CD4-positive, alpha-beta T cell treated with Interleukin-2 at 100 ng/mL for 4 hours (primary cell): ENCODE measurements at places on chromosomes 4 and X.

DNA sequence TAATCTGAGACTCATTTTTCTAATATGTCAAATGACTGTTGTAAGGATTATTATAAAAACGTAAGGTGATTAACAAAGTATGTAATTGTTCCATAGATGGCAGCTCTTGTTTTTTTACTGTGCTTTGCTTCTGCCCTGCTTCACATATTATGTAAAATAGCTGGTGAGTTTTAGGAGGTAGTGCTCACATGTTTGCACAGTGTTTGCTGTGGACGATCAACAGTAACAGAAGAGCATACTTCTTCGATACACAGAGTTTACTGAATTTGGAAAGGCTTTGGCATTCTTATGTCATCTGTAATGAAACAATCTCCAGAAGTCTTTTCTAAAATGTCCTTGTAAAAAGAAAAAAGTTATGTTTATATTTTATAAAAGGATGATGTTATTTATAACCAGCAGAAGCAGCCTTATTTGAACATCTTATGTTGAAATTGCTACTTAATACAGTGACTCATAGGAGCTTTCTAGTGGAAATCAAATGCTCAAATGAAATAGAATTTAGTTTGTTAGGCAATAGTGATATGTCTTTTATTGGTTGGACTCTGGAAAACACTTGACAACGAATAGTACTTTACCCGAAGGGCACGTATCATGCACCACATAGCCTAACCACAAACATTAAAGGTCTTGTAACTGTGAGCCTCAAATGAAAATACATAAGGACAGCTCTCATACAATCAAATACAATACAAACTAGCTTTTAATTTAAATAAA is 1.9 kb upstream of the MTTP start:
- DNase-seq = no peak

DNA sequence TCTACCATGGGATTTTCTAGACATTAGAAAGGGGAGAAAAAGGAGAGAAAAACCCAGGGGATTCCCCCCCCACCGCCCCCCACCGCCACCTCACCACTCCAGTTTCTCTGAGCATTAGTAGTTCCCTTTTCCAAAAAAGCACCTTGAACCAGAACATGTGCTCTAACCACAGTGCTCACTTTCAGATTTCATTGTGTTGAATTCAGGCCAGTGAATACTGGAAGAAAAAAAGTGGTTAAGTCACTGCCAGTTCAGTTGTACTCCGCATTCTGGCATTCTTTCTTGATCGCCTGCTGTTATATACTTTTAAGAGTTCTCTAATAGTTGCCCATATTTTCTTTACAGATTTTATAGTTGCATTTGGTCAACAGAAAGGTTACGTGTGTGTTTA is 40.9 kb downstream of the JADE3 start:
- no peak for DNase-seq

- peak; percentile 18 for DNase-seq
Measured at GRCh38 chrX:131802836-131803626, 220.1 kb upstream of the STK26 start.

GRCh38 chr4:41257257-41257901 is 651 bp downstream of the UCHL1 start:
- DNase-seq = no peak

DNA sequence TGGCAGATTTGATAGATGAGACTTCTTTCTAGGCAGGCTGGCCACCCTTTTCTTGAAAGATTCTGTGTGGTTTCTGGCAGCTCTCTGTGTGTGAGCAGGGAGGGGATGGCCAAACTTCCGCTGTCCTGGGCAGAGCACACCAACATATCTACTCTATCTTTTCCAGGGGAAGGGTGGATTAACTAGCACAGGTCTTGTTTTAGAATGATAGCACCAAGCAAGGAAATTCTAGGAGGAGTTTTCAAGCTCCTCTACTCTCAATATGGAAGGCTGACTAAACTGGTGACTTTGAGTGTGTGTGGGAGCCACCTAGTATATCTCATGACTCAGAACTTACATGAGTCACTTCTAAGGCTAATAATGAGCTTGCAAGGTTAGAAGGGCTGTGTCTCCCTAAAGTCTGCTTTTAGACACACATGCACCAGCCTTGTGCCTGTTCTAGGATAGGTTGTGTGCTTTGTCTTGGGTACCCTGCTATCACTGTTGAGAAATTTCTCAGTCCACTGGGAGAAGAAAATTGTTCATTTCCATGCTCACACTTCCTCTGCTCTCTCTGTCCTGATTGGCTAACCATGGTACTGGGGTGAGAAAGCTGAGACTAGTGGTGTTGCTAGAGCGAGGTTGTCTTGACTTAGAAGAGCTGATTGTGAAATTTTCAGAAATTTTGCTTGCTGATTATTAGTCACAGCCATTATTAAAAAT is 72.9 kb downstream of the YIPF6 start:
- no peak for DNase-seq

- DNase-seq = no peak
Measured at GRCh38 chrX:15882704-15883539, 28.3 kb upstream of the AP1S2 start.

GRCh38 chr4:14669371-14669770 is 332.9 kb upstream of the CPEB2 start:
- DNase-seq = no peak

DNA sequence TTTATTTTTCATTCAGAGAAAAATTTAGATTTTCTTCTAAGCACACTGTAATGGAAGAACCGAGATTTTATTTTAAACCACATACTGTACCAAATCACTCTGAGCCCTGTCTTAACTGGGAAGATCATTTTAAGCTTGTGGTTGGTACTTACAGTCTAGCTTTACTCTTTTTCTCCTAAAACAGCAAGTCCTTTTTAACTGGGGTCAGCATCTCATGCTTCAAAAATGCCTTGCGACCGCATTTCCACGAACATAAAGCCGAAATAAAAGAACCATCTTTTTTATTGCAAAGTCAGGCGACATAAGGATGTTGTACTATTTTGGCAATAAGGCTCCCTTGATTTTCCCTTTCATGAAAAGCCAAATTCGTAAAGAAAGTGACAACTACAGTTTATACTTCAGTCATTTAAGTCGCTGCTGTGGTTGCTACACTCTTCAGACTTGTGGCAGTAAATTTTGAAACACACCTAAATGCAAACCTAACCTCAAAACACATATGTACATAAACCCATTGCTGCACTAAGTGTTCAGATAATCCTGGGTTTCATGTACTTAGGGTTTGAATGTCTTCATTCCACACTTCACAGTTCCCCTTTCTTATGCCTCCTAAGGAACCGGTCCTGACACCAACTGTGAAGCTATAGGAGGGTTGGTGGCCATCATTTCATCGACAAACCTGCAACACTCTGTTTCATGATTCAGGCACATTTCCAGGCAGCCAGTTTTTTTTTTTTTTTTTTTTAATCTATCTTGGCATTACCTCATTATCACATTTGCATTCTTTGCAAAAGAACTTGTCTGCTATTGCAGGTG is 3.0 kb downstream of the STOX2 start:
- DNase-seq = no peak

DNA sequence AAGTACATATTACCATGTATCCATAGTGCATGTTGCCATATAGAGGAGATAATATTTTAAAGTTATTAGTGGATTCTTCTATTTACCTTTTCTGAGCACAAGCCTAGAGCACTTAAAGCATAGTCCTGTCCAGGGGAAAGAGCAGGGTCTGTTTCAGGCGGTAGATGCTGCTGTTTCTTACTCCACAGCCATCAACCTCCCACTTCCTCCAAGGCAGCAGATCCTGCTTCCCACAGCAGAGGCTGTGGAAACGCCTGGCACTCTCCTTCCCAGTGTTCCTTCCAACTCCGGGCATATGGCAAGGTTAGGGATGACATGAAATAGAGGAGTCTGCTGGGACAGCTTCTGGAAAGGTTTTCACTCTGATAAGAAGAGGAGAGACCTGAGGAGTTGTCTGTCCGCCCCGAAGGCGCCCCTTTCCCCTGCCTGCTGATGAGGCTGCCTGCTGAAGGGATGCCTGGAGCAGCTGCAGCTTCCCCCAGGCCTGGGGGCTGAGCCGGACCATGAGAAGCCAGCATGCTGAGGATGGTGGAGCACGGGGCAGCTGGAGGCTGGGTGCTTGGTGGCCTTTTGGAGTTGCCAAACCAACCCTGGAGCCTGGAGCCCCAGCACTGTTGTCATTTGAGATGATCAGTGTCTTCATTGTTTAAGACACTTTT is 43.9 kb upstream of the SLC25A4 start:
- DNase-seq = no peak

DNA sequence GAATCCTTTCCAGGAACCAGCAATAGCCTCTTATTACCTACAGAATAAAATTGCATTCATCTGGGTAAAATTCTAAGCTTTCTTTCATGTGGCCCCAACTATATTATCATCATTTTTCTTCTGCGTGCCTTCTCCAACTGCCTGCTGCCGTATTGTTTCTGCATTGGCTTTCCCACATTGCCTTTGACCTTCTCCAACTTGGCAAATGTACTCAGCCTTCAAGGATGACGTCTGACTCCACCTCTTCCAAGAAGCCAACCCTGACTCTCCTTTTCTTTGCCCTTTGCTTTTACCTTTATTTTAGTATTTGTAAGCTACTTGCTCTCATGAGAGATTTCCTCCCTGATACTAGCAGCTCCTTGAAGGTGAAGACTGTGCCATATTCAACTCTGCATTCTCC is 200.4 kb upstream of the FAM9B start:
- DNase-seq = no peak

GRCh38 chr4:83889802-83890201 is 353.9 kb downstream of the GPAT3 start:
- DNase-seq = no peak

GRCh38 chr4:73070074-73070390 is 516 bp upstream of the COX18 start:
- no peak for DNase-seq

- DNase-seq = no peak
Measured at GRCh38 chrX:106928227-106928626, 8.0 kb downstream of the CLDN2 start.

DNA sequence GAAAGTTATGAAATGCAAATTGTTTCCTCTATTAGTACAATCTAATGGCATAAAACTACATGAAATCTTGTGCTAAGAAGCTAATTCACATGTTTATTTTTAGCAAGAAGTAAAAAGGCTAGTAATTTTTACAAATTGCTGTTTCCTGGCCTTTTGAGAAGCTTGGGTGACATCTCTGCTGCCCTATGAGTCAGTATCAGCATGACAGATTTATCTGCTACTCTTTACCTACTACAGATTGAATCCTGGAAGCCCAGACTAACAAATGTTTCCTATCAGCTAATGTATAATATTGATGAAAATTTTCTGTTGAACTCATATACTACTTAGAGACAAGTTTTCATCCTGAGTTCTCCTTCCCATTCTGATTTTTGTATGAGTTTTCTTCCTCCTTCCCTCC is 232.4 kb downstream of the DCTD start:
- DNase-seq = no peak

DNA sequence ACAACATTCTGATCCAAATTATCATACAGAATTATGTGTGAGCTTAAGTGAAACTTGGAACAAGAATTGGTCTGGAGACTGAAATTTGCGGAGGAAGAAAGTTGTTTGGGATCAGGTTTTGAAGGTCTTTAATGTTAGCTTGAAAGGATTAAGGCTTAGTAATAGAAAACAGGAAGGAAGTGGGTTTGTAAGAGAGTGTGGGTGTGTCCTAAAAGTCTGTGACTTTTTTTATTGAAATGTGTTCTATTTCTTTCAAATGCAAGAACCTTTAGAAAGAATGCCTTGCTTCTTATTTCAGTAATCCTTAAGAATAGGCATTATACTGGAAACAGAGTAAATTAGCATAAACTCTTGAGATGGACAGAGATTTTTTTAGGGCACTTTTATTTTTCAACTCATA is 198.0 kb downstream of the GALNTL6 start:
- no peak for DNase-seq

- DNase-seq = peak; percentile 84
Measured at GRCh38 chr4:102500696-102501446, at the start of gene NFKB1. Gene NFKB1, plus strand, starts transcription at chr4:102501359. Its CDS starts 24,160 bp downstream, at chr4:102525519.

GRCh38 chrX:124010157-124010556 is 48.7 kb downstream of the STAG2 start:
- peak; percentile 3 for DNase-seq

DNA sequence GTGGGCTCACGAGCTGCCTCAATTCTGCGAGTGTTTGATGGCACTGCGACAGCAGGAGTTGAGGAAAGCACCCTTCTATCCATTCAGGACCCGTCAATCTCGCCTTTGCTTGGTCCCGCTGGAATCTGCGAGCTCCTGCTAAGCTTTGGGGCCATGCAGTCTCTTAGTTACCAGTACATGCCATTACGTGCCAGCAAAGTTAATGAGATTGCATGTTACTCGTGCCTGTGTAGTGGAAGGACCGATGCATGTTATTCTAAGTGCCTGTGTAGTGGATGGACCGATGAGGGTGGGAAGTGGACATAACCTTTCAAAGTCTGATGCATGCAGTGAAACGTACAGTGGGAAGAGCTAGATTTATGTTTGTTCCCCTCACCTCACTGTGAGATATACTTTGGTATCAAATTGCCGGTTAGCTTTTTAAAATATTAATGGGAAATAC is 569 bp downstream of the RPS3A start:
- DNase-seq = no peak

- no peak for DNase-seq
Measured at GRCh38 chr4:73621357-73621756, 1.1 kb upstream of the RASSF6 start.

DNA sequence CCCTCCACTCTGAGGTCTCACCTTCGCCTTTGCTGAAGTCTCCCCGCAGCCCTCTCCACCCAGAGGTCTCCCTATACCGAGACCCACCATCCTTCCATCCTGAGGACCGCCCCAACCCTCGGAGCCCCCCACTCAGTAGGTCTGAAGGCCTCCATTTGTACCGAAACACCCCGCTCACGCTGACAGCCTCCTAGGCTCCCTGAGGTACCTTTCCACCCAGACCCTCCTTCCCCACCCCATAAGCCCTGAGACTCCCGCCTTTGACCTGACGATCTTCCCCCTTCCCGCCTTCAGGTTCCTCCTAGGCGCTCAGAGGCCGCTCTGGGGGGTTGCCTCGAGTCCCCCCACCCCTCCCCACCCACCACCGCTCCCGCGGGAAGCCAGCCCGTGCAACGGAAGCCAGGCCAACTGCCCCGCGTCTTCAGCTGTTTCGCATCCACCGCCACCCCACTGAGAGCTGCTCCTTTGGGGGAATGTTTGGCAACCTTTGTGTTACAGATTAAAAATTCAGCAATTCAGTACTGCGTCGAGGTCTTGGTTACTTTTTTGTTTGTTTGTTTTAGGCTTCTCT is 5.0 kb downstream of the SOD3 start:
- no peak for DNase-seq

DNA sequence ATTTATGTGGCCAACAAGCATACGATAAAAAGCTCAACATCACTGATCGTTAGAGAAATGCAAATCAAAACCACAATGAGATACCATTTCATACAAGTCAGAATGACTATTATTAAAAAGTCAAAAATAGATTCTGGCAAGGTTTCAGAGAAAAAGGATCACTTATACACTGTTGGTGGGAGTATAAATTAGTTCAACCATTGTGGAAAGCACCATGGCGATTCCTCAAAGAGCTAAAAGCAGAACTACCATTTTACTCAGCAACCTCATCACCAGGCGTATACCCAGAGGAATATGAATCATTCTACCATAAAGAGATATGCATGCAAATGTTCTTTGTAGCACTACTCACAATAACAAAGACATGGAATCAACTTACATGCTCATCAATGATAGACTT is 478.7 kb upstream of the GALNTL6 start:
- no peak for DNase-seq

GRCh38 chrX:11992271-11992670 is 146.0 kb upstream of the FRMPD4 start:
- no peak for DNase-seq

- no peak for DNase-seq
Measured at GRCh38 chrX:68139791-68140190, 293.5 kb downstream of the OPHN1 start.

GRCh38 chr4:56979421-56980072 is 851 bp downstream of the POLR2B start:
- peak; percentile 37 for DNase-seq

- DNase-seq = no peak
Measured at GRCh38 chr4:74205559-74205958, 47.6 kb downstream of the MTHFD2L start.
